ENCODE measurements at places on chromosomes 2 and 18. TPM values are rescaled to one million over a fixed set of nuclear protein-coding genes. Genes with fewer than 3 reads are reported as not detected.

- no peak overlapping the region for H3K27ac ChIP-seq
- no peaks in the 10 kb centered on the region for H3K4me1 ChIP-seq
- DNase-seq: no peak
- no peaks in the 10 kb centered on the region for H3K36me3 ChIP-seq
- no peak overlapping the region for H3K4me3 ChIP-seq
Measured at GRCh38 chr18:48123324-48123723, 192.9 kb upstream of the SMAD2 start.

DNA sequence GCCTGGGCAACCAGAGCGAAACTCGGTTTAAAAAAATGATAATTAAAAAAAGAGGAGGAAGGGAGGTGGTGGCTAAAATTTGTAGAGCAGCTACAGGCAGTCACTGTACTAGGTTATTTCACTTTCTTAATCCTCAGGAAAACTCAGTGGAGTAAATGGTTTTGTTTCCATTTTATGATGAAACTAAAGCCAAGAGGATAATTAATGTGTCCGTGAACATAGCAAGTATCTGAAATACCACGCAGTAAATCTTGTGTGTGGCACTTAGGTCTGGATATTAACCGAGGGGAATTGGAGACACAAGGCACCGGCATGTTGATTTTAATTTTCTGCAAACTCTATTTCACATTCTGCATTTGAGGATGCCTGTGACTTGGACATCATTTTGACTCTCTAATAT, 14.5 kb downstream of the SH3BP4 start:
- no peak overlapping the region for H3K4me3 ChIP-seq
- H3K4me1 ChIP-seq: no peaks in the 10 kb centered on the region
- no peak for DNase-seq
- no peak overlapping the region for H3K27ac ChIP-seq

DNA sequence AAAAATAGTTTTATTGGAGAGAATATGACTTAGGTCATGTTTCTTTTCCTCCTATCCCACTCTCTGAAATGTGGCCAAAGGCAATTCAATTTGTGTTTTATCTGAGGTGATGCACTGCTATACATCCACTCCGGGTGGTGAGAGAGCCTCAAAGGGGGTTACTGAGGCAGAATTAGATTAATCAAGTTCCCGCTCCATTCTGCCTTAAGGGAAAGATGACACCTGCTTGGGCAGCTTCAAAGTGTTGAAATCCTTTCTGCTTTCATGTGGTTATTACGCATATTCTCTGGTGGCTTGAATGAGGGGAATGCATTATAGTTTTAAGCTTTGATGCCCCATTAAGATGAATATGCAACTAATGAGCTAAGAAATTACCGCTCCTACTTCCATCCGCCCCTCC, 213.0 kb upstream of the TMEFF2 start:
- no peaks in the 10 kb centered on the region for H3K36me3 ChIP-seq
- no peak for DNase-seq
- H3K4me3 ChIP-seq: no peak overlapping the region
- no peaks in the 10 kb centered on the region for H3K27me3 ChIP-seq
- H3K27ac ChIP-seq: no peak overlapping the region

DNA sequence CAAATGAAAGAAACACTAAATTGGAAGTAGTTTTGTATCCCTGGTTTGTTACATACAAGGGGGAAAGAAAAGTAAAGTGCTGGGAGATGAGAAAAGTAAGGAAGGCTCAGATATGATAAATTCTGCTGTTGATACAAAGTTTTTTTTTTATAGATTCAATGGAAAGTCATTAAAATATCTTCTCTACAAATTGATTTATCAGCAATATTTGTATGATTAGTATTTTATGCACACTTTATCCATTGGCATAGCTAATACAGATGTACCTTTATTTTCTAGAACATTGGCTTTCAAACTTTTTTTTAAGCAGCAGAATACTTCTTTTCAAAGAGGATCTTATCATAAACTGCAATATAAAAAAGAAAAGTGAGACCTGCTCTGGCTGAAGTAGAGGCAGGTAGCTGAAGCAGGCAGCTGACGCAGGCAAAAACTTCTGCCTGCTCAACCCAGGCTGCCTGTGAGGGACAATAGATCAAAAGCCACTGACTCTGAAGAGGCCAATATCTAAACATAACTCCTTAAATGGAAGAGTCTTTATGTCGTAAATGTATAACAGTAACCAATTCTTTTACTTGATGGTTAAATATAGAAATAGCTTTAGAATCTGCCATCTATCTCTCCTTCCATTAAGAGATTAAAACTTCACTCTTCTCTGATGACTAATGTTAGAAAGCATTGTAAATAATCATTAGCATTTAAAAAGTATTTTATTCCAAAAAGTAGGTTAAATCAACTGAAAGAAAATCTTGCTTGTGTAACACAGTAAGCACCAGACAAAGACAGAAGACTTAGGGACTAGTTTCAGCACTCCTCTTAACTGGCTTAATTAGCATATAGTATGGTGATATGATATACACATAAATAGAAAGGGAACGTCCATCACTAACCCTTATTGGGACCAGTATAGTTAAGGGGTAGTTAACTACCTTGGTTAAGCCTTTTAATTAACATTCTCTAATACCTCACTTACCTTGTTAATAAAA, 174.2 kb downstream of the SLC39A10 start:
- no peaks in the 10 kb centered on the region for H3K4me1 ChIP-seq
- H3K27ac ChIP-seq: no peak overlapping the region
- no peak overlapping the region for H3K4me3 ChIP-seq
- H3K27me3 ChIP-seq: no peaks in the 10 kb centered on the region

- H3K4me3 ChIP-seq: no peak overlapping the region
- peaks cover 12% of the 10 kb centered on the region for H3K4me1 ChIP-seq
- H3K27me3 ChIP-seq: peaks cover 15% of the 10 kb centered on the region
- no peaks in the 10 kb centered on the region for H3K36me3 ChIP-seq
Measured at GRCh38 chr18:77250926-77251729, 1.5 kb downstream of the GALR1 start.

DNA sequence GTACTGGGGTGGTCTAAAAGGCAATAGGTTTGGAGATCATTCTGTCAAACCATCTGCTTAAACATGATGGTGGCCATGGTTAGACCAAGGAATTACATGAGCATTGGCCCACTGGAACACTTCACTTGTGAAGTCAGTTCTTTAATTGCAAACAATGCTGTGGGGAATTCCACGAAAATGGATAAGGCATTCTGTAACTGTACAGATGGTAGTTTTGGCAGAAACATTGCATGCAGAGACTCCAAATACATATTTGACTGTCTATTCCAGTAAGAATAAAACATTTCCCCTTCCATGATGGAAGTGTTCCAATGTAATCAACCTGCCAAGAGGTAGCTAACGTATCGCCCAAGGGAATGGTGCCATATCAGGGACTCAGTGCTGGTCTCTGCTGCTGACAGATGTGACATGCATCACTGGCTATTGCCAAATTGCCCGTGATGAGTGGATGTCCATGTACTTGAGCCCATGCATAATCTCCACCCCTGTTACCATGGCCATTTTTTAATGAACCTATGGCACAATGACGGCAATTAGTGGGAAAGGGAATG, 417.9 kb downstream of the CDH7 start:
- no peak overlapping the region for H3K27ac ChIP-seq
- H3K4me1 ChIP-seq: no peaks in the 10 kb centered on the region
- H3K4me3 ChIP-seq: no peak overlapping the region
- H3K27me3 ChIP-seq: no peaks in the 10 kb centered on the region
- DNase-seq: no peak
- H3K36me3 ChIP-seq: no peaks in the 10 kb centered on the region

DNA sequence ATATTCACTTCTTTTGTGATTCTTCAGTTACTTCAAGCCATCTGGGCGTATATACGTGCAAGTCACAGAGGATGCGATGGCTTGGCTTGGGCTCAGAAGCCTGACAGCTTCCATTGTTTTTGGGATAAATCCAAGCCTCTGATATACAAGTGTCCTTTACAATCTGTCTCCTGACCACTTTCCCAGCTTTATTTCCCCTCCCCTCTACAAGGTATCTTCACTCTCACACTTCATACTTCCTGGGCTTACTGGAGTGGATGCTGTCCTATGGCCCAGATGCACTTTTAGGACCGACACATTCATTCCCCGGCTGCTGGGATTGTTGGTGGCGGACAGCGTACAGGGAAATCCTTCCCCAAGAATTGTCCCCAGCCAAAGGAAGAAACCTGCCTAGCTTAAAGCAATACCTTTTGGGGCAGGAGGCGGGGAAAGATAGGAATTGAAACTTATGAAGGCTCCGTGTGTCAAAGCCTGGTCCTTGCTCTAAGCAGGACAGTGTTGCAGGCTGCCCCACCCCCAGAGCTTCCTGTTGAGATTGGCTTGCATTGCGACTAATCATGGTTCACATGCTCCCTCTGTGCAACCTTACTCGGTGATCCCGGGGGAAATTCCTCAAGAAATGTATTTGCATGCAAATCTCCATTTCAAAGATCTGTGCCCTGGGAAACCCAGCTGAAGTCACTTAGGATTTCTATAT, 802.9 kb upstream of the ID2 start:
- H3K4me3 ChIP-seq: no peak overlapping the region
- H3K27me3 ChIP-seq: no peaks in the 10 kb centered on the region
- no peak for DNase-seq
- no peak overlapping the region for H3K27ac ChIP-seq
- no peaks in the 10 kb centered on the region for H3K36me3 ChIP-seq
- H3K4me1 ChIP-seq: no peaks in the 10 kb centered on the region

RTKN gene
- total RNA-seq: not detected

NBEAL1 gene
- total RNA-seq: 15.1 TPM

ALK gene
- not detected for total RNA-seq

FBXO15 gene
- total RNA-seq: 2.5 TPM

SERPINB12 gene
- total RNA-seq: not detected

Measured in CD4-positive, alpha-beta memory T cell (primary cell).